COR-L47 (cell line): ENCODE measurements at places on chromosomes 12 and 14.

- DNase-seq, result no peak
Measured at GRCh38 chr14:44653641-44654040, 146.6 kb upstream of the FSCB start.

- no peak for DNase-seq
Measured at GRCh38 chr14:68164711-68165113, 345.1 kb downstream of the RAD51B start.

DNA sequence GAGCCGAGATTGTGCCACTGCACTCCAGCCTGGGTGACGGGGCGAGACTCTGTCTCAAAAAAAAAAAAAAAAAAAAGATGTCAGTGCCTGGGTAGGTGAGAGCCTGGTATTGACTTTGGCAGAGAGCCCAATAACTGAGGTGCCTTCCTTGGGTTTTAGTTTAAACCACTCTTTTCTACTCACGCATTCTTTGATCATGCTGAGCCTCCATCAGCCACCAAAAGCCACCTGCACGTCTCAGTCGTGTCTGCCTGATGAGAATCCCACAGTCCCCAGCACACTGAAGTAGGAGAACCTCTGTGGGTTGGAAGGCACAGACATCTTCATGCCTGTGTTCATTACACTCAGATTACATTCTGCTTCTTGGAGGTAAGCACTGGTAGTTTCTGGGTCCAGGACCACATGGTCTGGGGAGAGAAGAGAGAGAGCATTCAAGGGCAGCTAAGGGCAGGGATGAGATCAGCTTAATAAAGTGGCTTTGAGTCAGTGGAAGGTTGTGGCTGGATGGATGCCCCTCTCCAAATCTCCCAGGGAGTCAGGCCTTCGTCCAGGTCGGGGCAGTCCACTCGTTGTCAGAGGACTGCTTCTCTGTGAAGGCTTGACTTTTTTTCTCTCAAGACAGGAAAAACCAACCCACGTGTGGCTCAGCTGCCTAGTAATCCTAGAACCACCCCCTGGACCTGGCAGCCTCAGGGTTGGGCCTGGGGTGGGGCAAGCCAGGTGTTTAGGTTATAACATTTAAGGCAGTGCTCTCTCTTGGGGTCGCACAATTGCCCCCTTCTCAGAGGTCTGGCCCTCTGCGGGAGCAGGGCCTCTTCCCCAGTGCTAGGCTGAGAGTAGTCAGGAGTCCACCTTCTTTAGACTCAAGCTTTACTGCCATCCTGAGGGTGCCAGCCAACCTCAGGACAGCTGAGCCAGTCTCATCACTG lies 32.6 kb upstream of the MAX start:
- peak; percentile 10 for DNase-seq

DNA sequence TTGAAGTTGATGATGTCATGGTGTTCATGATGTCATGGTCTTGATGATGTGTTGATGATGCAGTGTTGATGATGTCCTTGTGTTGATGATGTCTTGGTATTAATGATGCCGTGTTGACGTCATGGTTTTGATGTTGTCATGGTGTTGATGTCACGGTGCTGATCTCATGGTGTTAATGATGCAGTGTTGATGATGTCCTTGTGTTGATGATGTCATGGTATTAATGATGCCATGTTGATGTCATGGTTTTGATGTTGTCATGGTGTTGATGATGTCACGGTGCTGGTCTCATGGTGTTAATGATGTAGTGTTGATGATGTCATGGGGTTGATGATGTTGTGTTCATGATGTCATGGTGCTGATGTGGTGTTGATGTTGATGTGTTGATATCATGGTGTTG lies 48.0 kb upstream of the RIMBP2 start:
- no peak for DNase-seq

- no peak for DNase-seq
Measured at GRCh38 chr14:51576117-51576430, 75.6 kb upstream of the FRMD6 start.

DNA sequence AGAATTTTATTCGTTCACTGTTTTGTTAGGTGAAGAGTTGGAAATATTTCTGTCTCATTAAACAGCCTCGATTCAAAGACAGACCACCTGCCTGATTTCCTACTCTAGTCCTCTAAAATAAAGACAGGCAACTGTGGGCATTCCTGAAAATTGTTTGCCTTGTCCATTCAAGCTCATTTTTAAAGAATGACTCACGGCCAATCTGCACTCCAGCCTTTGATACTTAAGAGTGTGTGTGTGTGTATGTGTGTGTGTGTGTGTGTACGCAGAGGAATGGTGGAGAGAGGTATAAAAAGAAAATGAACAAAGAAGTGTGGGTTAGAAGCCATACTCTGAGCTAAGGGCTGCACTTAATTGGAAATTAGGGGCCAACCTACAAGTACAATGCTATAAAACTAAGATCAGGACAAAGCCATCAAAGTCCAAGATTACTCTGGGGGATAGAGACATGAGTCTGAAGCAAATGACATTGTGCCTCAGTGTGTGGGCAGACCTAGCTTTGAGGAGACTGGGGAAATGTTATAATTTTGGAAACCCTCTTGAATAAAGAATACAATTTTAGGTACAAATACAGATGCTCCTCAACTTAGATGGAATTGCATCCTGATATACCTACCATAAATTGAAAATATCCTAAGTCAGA lies 45.6 kb upstream of the SOCS2 start:
- DNase-seq, result no peak

GRCh38 chr14:76786601-76787000 lies 25.3 kb downstream of the VASH1 start:
- DNase-seq, result no peak
